ENCODE measurements at places on chromosomes 16 and 17.

GRCh38 chr16:88461331-88462269 lies 8.5 kb downstream of the ZFPM1 start:
- no peak for DNase-seq

- no peak for DNase-seq
Measured at GRCh38 chr17:57767561-57767960, 22.5 kb upstream of the CCDC182 start.

GRCh38 chr17:76840884-76841775 lies 27.1 kb upstream of the MGAT5B start:
- no peak for DNase-seq

- DNase-seq: no peak
Measured at GRCh38 chr17:5241861-5242671, 7.4 kb upstream of the SCIMP start.

GRCh38 chr17:21001111-21001812 lies 41.5 kb downstream of the USP22 start:
- no peak for DNase-seq

- DNase-seq: no peak
Measured at GRCh38 chr17:80151333-80151732, 4.4 kb upstream of the EIF4A3 start.

GRCh38 chr17:72238157-72238673 lies 117.4 kb downstream of the SOX9 start:
- no peak for DNase-seq

GRCh38 chr16:1991135-1991551 lies 1.4 kb downstream of the SYNGR3 start:
- DNase-seq: no peak

GRCh38 chr17:259341-259976 lies 78.0 kb upstream of the DOC2B start:
- DNase-seq: no peak

DNA sequence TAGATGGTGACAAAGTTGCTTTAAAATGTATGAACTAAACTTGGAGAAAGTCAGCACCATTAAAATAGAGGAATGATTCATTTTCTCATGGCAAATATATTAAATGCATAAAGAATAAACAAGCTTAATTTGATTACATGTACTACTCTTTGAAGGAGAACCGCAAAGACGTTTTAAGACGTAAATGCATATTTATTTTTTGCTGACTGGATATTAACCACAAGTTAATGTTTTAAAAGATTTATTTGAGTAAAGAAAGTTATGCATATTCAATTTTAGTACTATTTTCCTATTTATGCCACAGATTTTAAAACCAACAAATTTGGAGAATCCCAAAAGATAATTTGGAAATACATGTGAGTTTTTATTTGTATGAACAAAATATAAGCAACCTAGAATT lies 1121.9 kb downstream of the CDH8 start:
- DNase-seq: no peak

- DNase-seq: no peak
Measured at GRCh38 chr17:76789235-76789788, 51.4 kb downstream of the MFSD11 start.

GRCh38 chr17:73226556-73227172 lies 33.8 kb downstream of the COG1 start:
- no peak for DNase-seq

Data from activated T-helper 1 cell treated with Interleukin-2 at 50 U/mL for 16 hours (primary cell).